Mammary epithelial cell (primary cell): ENCODE measurements at places on chromosomes 7 and 10.

DNA sequence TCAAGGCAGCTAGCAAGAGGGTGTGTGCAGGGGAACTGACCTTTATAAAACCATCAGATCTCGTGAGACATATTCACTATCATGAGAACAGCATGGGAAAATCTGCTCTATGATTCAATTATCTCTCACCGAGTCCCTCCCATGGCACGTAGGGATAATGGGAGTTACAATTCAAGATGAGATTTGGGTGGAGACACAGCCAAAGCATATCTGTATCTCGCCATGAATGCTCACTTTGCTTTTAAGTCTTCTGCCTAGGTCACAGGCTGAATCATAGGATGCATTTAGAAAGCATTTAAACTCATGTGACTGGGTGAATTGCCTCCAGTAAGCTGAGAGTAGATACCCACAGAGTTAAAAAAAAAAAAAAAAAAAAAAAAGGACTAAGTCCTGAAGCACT, 220.0 kb downstream of the AGMO start:
- DNase-seq, result no peak

GRCh38 chr7:118918556-118918955, 694.1 kb downstream of the ANKRD7 start:
- peak; percentile 4 for DNase-seq

GRCh38 chr10:97570146-97570788, 2.3 kb upstream of the ANKRD2 start:
- no peak for DNase-seq

GRCh38 chr7:157676001-157676400, 339.2 kb downstream of the DNAJB6 start:
- no peak for DNase-seq

- DNase-seq, result no peak
Measured at GRCh38 chr7:104818961-104819880, 194.8 kb upstream of the KMT2E start.

GRCh38 chr10:22324413-22324812, 3.5 kb downstream of the BMI1 start:
- DNase-seq, result no peak

DNA sequence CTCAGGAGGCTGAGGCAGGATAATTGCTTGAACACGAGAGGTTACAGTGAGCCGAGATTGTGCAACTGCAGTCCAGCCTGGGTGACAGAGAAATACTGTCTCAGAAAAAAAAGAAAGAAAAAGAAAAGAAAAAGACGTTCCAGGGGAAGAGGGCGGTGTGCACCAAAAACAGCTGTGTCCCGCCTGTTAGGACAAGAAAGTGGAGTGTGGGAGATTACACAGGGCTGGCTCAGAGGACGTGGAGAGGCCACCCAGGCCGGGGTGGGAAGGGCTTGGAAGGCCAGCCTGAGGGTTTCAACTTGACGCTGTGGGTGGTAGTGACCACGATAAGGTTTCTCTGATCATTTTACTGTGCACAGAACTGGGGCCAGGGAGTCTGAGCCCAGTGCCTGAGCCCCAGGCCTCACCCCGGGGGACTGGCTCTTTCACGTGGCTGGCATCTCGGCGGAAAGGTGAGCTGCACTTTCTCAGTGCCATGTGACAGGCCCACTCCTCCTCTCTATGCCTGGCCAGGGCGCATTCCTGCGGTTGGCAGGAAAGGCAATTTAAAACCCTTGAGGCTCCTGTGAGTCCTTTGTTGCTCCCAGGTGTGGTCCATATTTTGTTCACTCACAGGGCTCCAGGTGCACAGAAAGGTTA, 13.9 kb downstream of the RHBDD2 start:
- DNase-seq, result peak; percentile 78

GRCh38 chr7:127838816-127839415, 186.9 kb downstream of the SND1 start:
- DNase-seq, result no peak

- no peak for DNase-seq
Measured at GRCh38 chr7:35878351-35878750, 77.5 kb downstream of the SEPTIN7 start.
